Eye (tissue), 1 donor: ENCODE measurements at places on chromosomes 6 and 20.

- no peak for DNase-seq
These were observed 6.3 kb downstream of the GABRR2 start for GRCh38 chr6:89308525-89309395.

- no peak for DNase-seq
These were observed 95.1 kb downstream of the FUT9 start for GRCh38 chr6:96110878-96111277.

DNA sequence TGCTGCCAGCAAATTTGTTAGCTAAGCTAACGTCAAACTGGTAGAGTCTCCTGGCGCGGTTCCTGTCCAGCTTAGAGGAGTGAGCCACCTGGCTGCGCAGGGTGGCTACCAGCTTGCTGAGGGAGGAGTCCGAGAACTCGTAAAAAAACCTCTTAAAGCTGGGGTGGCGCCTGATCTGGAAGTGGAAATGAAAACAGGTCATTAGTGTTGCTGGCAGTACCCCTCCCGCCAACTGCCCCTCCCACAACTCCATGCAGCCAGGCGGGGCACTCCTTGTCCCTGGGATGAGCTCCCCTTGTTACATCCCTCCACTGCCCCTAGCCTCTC, 17.3 kb downstream of the BNIP5 start:
- DNase-seq, result no peak

- no peak for DNase-seq
These were observed 791.8 kb upstream of the MANEA start for GRCh38 chr6:94785514-94785913.

DNA sequence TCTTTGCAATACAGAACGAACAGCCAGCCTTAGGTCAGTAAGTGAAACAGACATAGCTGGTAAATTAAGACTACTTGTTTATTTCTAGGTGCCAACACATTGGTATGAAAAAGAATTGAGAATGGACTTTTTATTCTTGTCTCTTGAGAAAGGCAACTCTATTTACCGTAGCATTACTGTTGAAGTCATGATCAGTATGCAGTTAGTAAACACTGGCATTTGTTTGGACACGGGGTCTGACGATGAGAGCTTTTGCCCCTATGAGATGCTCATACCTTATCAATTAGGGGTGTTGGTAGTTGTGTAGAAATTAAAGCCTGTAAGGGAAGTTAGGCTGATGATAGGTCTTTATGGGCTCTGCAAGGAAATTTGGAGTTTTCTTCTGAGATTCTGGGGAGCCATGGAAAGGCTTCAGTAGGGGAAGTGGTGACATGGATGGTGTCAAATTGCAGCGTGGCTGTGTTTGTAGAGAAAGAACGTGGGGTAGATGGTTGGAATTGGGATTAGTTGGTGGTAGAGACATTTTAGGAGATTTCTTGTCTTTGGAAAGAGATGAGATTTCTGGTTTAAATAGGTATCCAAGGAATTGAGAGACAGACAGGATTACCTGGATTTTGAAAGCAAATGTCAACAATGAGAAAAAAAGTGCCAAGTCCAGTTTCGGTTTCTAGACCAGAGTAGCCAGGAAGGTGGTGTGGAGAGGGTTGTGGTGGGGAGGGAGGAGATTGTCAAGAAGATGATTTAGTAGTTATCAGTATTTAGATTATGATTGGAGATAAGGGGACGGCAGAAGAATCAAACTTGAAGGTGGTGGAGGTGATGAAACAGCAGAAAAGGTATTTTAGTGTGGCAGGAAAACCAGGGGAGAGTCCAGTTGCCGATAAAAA, 116.6 kb downstream of the JARID2 start:
- DNase-seq, result no peak

DNA sequence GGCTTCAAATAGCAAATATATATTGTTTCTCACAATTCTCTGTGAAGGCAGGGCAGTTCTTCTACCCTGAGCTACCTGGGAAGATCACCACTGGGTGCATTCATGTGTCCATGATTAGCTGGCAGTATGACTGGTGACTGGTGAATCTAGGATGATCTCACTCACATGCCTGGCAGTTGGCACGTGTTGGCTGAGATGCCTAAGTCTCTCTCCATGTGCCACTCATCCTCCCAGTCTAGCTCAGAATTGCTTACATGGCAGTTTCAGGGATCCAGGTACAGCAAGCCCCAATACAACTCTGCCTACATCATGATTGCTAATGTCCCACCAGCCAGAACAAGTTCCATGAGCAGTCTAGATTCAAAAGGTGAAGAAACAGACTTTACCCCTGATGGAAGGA, 346.8 kb upstream of the CNR1 start:
- DNase-seq, result no peak

DNA sequence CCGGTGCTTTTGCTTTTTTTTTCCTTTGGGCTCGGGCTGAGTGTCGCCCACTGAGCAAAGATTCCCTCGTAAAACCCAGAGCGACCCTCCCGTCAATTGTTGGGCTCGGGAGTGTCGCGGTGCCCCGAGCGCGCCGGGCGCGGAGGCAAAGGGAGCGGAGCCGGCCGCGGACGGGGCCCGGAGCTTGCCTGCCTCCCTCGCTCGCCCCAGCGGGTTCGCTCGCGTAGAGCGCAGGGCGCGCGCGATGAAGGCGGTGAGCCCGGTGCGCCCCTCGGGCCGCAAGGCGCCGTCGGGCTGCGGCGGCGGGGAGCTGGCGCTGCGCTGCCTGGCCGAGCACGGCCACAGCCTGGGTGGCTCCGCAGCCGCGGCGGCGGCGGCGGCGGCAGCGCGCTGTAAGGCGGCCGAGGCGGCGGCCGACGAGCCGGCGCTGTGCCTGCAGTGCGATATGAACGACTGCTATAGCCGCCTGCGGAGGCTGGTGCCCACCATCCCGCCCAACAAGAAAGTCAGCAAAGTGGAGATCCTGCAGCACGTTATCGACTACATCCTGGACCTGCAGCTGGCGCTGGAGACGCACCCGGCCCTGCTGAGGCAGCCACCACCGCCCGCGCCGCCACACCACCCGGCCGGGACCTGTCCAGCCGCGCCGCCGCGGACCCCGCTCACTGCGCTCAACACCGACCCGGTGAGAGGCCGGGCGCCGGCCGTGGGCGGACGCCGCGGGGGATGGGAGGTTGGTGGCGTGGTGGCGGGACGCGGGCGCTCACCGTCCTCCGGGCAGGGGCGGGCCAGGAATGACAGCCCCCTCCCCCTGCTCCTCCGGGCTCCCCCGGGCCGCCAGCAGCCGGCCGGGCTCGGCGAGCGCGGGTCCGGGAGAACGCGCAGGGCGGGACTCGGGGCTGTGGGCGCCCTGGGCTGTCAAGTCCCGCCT, 606 bp downstream of the ID4 start:
- DNase-seq, result peak; percentile 86

DNA sequence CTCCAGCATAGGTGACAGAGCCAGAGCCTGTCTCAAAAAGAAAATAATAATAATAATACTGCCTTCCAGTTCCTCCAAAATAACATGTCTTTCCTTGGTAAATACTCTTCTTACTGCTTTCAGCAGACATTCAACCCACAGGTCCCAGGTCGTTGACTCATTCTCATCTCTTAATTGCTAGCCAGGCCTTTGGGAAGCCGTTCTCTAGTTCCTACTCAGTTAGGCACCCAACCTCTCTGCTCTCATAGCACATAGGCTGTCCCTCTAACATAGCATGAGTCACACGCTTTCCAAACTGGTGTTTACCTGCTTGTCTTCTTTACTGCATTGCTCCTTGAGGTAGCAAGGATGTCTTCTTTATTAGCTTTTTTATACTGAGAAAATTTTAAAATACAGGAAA, 98.8 kb downstream of the LAMA2 start:
- no peak for DNase-seq

DNA sequence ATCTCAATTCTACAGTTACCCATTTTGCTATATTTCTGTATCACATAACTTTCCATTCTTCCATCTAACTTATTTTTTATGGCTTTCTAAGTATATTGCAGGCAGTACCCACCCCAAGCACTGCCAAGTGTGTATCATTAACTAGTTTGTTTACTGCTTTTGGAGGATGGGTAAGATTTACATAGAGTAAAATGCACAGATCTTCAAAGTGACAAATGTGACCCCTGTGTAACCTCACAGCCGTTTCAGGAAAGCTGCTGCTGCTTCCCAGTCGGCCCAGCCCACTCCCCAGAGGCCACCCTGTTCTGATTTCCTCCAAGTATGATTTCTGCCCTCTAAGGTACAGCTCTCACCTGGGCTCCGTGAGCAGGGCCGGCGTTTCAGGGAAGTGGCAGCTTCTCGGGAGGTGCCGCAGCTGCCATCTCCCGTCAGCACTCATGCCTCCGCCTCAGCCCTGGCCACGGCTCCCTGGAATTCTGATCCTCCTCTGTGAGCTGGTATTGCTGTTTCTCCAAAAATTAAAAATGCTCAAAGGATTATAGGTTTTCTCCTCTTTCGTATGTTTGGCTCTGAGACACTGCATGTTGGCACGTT, 15.0 kb upstream of the MAP1LC3A start:
- no peak for DNase-seq

GRCh38 chr6:9252799-9253198, 817.5 kb upstream of the SLC35B3 start:
- peak; percentile 32 for DNase-seq

DNA sequence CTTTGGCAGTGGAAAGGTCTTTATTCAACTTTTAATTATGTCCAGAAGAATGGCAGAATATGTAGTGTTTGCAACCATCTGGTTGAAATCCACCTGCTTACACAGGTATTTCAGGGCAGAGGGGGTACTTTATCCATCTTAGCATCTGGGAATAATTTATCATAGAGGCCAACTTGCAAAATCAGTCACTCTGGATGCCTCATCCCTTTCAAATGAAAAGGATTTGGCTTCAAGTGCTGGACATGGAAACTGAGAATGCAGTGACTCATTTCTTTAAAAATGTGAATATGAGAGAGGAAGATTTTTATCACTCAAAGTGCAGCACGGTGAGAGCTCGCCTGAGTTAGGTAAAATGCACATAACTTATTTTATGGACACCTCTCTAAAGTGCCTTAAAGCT, 758.3 kb downstream of the KIF16B start:
- DNase-seq, result peak; percentile 4

- peak; percentile 84 for DNase-seq
These were observed 5.9 kb downstream of the TMEM63B start for GRCh38 chr6:44133003-44133931.
